Activated CD8-positive, alpha-beta memory T cell treated with anti-CD3 and anti-CD28 coated beads, Interleukin-2, amount 50 U/mL, for 4 hours (primary cell): ENCODE measurements at places on chromosomes 13 and 19.

DNA sequence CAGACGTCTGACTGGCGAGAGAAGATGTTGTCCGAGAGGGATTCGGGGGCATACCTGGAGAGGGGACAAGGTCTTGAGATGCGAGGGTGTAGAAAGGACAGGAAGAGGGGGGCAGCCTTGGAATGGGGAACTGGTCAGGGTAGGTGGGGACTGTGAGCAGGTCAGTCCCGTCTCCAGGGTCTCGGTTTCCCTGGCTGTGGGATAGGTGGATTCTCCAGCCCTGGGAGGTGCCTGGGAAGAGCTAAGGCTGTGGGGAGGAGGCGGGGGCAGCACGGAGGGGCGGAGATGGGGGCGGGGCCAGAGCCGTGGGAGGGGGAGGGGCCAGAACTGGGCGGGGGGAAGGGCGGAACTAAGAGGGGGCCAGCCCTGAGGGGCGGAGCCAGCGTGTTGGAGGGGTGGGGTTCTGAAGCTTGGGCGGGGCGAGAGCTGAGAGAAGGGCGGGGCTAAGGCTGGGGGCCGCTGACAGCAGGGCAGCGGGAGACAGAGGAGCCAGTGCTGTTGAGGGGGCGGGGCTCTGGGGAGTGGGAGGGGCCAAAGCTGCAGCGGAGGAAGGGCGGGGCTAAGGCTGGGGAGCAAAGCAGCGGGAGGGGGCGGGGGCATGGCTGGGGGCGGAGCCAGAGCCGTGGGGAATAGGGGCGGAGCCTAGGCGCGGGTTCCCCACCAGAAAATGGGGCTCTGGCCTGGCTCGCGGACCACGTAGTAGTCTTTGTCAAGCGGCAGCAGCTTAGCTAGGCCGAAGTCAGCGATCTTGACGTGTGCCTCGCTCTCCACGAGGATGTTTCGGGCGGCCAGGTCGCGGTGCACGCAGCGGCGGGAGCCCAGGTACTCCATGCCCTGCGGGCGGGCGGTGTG, 9.5 kb upstream of the INSL3 start:
- DNase-seq: no peak

- no peak for DNase-seq
Observed at GRCh38 chr13:112346173-112346898, 29.8 kb upstream of the SPACA7 start.

DNA sequence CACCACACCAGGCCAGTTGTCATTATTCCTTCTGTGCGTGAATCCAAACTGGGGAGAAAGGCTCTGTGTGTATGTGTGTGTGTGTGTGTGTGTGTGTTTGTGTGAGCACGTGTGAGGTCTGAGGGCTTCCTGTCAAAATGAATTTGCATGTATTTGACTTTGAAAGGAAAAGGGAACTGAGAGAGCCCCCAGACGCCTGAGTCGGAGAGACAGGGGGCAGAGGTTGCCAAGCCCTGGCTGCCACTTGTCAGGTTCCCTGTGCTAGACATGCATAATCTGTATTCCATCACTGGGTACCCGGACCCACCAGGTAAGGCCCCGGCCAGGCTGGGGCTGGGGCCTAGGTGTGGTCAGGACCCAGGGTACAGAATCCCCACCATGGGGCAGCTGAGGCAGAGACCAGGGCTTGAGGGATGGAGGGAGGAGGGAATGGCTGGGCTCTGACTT, at the start of gene CLEC17A:
TSS of gene CLEC17A (plus strand) at position 191 of the 447 bp plus-strand sequence. CDS start at position 268, 77 bp downstream.
- no peak for DNase-seq

DNA sequence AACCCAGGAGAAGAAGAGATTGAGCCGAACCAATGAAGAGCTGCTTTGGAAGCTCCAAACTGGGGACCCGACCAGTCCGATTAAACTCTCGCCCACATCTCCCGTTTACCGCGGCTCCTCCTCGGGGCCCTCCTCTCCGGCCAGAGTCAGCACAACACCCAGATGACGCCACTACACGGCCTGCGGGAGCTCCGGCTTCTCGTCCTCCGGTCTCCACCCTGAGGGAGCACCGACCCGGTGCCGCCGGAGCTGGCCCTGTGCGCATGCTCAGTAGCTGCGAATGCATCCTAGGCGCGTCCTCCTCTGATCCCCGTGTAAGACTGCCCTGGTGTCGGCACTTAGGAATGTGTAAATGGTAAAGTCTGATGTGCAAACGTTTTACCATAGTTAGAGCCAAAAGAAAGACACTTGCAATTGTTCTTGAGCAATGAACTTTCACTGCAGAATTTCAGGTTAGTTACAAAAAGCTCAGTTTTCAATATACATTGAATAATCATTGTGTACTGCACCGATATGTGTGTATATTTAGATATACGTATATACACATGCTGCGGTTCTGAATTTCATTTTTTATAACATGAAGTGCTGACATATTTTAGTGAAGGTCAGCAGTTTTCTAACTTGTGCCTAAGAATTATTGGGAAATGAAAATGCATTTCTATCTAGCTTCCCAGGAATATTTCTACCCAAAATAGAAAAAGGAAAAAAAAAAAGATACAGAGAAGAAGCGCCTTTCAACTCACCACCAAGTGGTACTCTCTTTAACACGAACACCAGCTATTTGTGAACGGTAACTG, 92.2 kb downstream of the SLC7A1 start:
- no peak for DNase-seq

- DNase-seq: no peak
Observed at GRCh38 chr13:76024151-76024550, 388.0 kb downstream of the LMO7 start.

DNA sequence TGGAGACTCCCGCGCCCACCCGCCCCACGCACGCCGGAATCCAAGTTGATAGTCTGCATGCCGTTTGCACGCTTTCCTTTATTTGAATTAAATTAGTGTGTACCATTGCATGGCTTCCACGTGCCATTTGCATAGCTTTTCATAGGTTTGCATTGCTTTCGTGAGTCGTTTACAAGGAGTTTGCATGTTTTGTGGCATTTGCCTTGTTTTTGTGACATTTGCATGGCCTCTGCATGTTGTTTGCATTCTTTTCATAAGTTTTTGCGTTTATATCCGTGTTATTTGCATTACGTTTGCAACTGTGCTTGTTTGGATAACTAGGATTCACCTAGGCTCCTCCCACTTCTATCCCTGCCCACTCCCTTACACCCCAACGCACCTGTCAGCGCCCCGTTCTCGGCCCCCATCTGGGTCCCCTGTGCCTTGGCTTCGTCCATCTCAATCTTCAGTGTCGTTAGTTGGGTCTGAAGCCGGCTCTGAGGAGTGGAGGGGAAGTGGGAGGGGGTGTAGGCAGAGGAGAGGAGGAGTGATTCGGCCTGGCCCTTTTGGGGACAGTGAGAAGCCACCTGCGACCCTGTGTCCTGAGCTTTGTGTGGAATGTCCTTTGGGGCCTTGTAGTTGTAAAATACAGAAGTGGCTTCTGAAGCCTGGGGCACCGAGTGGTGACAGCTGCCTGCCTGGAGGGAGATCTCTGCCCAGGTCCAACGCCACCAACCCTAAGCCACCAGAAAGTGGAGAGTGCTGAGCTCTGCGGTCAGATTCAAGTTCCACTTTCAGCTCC, 2.4 kb downstream of the CCDC194 start:
- DNase-seq: no peak

GRCh38 chr13:31930901-31931522, 100.6 kb upstream of the FRY start:
- no peak for DNase-seq

- DNase-seq: no peak
Observed at GRCh38 chr13:44780591-44781280, 204.6 kb upstream of the TSC22D1 start.

GRCh38 chr19:2035590-2035991, 15.5 kb downstream of the MKNK2 start:
- no peak for DNase-seq

DNA sequence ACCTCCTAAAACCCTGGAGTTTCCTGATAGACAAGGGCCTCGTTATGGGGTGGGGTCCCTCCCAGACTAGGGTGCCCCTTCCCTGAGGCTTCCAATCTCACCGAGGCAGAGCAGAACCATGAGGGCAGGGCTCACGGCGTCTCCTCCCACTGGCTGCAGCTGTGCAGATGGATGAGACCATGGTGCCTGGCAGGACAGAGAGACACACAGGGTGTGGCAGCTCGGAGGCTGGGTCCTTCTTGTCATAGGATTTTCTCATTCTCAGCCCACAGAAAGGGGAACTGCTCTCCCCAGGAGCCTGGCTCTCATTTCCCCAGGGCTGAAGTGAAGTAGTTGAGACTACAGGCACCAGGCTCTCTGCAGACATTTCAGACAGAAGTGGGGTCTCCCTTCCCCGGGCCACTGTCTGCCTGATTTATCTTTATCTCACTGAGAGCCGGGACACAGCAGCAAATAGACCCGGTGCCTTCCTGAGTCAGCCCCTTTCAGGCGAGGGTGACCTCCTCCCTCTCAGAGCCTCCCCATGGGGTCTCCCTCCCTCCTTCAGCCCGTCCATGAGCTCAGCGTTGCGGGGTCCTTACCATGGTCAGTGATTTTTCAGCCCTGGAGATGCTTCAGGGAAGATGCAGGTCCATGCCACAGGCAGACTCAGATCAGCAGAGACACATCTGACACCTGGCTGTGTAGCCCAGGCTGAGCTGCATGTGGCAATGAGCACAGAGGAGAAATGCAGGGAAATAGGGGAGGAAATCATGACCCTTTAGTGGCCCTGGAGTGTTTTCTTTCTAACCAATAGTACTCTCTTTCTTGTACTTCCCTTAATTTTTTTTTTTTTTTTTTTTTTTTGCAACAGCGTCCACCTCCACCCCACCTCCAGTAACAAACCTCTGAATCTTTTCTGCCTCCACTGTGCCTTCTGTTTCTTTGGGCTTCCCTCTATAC, at the start of gene LILRA5:
TSS of gene LILRA5 (minus strand) at position 731 of the 942 bp plus-strand sequence. CDS start at position 584, 147 bp downstream.
- no peak for DNase-seq

DNA sequence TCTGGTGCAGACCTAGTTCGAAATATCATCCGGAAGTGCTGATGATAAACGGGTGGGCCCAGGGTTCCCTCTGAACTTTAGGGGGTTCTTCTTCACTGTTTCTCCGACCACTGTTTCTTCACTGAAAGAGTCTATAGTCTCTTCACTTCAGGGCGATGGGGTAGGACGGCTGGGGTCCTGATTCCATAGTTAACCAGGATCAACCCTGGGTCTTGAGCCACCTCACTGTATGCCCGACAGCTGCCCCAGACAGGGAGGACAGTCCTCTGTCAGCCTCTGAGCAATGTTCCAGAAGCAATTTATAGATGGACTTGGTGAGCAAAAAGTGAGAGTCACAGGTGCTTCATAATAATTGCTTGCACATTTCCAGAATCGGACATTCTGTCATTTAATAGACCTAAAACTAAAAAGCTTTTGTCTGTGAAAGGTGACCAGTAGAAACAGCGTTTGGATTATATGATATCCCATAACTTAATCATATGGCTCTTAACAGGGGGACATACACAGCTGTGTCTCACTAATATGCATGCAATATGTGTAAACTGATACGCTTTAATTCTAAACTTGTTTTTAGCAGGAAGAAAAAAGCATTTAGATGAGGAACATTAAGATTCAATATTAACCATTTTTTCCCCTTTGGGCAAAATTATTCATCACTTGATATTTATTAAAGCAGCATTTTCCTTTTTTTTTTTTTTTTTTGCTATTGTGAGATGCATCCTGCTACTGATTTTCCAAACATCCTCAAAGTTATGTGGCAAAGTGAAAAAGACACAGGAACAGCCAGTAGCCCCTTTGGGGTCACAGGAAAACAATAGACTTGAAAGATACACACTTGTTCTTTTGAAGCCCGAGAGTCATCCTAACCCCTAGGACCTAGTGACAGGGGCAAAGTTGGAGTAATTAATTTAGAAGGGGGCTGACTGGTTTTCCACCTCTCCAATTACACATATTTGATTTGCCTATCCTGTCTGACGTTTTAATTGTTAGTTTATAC, 277.0 kb downstream of the ZNF536 start:
- no peak for DNase-seq

GRCh38 chr13:38824342-38824741, 137.5 kb downstream of the FREM2 start:
- no peak for DNase-seq

DNA sequence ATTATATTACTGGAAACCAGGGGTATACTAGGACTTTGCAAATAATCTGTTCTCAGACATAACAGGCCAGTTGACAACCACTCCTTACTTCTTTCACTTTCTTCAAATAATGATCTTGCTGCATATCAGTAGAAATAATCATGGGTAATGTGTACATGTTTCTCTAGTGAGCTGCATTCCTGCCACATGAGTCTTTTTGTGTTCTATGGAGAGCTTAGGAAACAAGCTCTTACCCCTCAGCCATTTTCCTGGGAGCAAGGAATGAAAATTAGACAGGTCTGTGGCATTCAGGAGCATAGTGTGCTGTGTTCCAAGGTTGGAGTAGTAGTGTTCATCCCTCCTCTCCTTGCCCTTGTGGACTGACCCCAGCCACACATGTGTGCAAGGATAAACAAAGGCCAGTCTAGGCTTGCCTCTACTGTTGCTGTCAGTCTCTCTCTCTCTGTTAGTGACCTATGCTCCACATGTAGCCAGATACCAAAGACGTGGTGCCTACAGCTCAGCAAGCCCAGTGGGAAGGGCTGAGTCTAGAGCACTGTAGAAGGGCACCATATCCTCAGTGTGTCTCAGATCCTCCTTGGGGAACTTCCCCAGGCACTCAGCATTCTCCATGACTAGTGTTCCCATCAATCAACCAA, 11.5 kb upstream of the OXGR1 start:
- DNase-seq: no peak

- no peak for DNase-seq
Observed at GRCh38 chr19:39238944-39239343, 5.9 kb downstream of the IFNL3 start.

- DNase-seq: no peak
Observed at GRCh38 chr19:13298565-13299481, 148.6 kb downstream of the IER2 start.

GRCh38 chr19:29489172-29489951, 36.4 kb upstream of the VSTM2B start:
- no peak for DNase-seq

GRCh38 chr13:110618167-110618566, 2.8 kb downstream of the NAXD start:
- no peak for DNase-seq

GRCh38 chr13:90177512-90177911, 1170.0 kb upstream of the MIR17HG start:
- DNase-seq: no peak

DNA sequence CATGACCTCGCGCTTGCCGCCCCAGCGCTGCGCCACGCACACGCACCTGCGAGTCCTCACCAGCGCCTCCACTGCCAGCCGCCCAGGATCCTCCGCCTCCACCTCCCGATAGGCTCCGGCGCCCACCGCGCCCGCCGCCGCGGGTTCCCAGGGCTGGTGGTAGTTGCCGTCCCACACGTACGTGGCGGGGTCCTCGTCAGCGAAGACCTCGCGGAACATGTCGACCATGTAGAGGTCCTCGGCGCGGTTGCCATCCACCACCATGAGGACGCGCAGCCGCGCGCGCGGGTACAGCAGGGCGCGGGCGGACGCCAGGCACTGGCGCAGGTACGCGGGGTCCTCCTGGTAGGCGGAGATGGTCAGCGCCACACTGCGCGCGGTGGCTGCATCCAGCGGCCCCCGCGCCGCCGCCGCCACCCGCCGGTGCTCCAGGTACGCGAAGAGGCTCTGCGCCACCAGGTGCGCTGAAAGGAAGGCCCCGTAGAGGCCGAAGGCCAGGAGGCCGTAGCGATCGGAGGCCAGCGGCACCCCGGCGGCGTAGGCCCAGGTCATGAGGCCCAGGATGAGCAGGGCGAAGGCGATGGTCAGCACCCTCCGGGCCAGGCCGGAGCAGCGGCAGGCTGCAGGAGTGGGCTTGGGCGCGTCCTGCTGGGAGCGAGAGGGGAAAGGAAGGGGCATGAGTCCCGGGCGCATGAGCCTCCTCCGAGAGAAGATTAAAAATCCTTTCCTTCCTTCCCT, 4.4 kb downstream of the HAS1 start:
- DNase-seq: no peak
